Hematopoietic multipotent progenitor cell treated with erythropoietin and hydrocortisone succinate and interleukin-3 and kit ligand, for 6 days (in vitro differentiated cells): ENCODE measurements at places on chromosomes 3 and 15.

- DNase-seq = peak; percentile 70
Measured at GRCh38 chr3:196142202-196142956, 60.5 kb upstream of the TFRC start.

DNA sequence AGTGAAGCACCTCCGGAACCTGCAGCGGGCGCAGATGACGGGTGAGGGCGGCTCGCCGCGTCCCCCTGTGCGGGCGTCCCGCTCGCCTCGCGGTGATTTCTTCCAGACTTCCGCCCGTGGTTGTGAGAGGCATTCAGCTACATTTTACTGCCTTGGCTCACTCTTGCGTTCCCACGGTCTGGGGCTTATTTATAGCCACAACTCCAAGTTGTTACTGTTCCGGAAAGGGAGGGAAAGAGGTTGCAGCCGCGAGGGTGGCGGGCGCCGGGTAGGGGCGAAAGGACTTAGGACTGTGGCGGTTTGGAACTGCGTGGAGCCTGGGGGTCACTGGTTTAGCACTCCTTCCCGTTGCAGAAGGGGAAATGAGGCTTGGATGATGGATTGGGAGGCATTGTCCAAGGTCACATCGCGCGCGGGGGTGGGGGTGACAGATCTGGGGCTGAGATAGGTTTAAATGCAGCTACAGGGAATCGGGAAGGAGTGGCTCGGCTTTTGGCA lies 1.1 kb downstream of the HES1 start:
- DNase-seq = peak; percentile 45

DNA sequence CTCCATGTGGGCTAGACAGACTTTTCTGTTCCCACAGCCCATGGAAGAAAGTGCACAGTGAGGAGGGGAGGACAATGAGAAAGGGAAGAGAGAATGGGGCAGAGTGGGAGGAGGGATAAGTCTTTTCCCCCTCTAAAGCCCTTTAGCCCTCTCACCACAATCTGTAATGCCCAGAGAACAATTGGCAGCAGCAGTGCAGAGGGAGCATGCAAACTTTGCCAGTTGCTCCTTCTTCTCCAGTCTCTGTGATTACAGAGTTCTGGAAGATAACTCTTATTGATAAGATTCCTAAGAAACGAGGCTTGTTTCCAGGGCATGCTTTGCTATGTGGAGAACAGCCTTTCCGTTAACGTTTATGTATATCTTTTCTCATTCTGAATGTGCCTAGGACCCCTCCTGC lies 50.0 kb upstream of the FMN1 start:
- no peak for DNase-seq

DNA sequence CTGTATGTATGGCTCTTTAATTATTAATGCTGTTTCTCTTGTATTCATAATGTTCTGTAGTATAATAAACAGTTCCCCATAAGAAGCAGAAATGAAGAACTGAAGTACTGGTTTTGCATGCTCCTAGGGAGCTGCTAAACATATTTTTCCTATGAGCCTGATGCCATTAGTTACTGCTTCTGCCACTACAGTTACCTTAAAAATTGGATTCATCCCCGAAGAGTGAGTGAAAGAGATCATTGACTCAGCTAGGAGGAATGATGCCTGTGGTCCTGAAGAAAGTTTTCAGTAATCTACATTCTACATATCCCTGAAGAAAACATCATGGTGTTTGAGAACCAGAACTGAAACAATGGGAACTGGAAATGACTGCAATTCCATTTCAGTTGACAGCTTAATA lies 37.1 kb upstream of the ST3GAL6 start:
- DNase-seq = no peak

DNA sequence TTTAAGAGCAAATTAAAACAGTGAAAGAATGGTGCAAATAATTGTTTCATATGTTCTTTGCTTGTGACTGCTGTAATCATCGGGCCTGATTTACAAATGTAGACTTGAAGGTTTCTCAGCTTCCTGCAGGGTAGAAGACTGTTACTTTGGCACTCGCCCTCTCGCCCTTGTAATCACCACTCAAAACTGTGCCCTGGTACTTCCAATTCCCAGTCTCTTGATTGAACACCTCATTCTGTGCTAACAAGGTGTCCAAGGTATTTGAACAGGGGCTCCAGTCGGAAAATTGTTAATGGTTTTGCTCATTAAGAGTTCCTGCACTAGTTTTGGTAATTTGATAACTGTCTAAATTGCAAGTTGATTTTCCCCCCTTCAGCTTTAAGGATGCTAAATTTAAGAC lies 209.5 kb downstream of the ZIC1 start:
- DNase-seq = no peak

GRCh38 chr15:101194546-101195125 lies 57.2 kb downstream of the CHSY1 start:
- peak; percentile 42 for DNase-seq

DNA sequence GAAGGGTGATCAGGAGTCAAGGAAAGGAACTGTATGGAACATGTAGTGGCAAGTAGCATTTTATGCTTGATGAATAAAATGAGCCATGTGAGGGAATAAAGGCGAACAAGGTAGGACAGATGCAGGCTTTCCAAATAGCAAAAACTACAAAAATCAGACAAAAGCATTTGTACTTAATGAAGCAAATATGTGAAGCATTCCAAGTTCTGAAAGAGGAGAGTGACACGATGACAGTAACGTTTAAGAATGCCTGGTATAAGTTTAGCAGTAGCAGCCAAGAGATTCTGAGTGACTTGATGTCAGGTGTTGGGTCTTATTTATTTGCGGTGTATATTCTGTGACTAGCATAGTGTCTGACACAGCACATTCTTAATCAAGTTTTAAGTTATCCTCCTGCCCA lies 408.2 kb upstream of the RASGRP1 start:
- DNase-seq = no peak

GRCh38 chr3:11510356-11510755 lies 133.4 kb downstream of the VGLL4 start:
- no peak for DNase-seq

GRCh38 chr3:26498271-26498670 lies 124.3 kb upstream of the LRRC3B start:
- no peak for DNase-seq

DNA sequence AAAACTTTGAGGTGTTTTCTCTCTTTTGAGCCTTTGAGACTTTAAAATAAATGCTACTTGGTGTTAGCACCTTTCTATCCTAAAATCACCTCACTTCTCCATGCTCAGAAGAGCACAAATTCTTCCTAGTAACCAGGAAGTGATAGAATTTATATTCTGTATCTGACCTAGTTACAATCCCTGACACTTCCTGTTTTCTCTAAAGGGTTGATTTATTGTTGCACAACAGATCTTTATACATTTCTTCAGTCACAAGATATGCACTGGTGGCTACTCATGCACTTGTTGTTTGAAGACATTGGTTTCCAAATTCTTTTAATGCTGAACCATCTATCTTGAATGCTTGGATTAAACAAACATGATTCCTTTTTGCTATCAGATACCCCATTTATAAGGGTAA lies 47.2 kb upstream of the CNTN3 start:
- peak; percentile 1 for DNase-seq

- no peak for DNase-seq
Measured at GRCh38 chr3:16186565-16186964, 12.1 kb downstream of the GALNT15 start.

- DNase-seq = no peak
Measured at GRCh38 chr3:186669378-186670084, 3.7 kb downstream of the HRG start.

GRCh38 chr3:66518644-66519043 lies 17.8 kb upstream of the LRIG1 start:
- DNase-seq = no peak

- peak; percentile 76 for DNase-seq
Measured at GRCh38 chr3:129226374-129226773, 23.0 kb upstream of the COPG1 start.

DNA sequence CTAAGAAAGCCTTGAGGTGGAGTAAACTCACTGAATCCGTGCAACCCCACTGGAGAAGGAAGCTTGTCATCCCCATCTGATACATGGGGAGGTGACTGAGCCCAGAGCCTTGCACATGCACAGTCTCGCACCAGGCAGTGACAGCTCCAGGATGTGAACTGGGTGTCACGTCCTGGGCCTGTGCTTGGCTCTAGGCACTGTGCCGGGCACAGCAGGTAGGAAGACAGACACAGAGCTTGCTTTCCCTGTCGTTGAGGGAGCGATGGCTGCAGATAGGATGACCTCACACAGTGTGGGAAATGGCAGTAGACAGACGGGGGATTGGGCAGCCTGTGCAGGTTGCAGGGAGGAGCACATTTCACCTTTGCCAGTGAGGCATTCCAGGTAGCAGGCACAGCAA lies 12.2 kb upstream of the ATP2B2 start:
- no peak for DNase-seq

- no peak for DNase-seq
Measured at GRCh38 chr3:71944482-71945065, 159.6 kb upstream of the PROK2 start.

- no peak for DNase-seq
Measured at GRCh38 chr3:120410116-120410515, 40.7 kb downstream of the FSTL1 start.

DNA sequence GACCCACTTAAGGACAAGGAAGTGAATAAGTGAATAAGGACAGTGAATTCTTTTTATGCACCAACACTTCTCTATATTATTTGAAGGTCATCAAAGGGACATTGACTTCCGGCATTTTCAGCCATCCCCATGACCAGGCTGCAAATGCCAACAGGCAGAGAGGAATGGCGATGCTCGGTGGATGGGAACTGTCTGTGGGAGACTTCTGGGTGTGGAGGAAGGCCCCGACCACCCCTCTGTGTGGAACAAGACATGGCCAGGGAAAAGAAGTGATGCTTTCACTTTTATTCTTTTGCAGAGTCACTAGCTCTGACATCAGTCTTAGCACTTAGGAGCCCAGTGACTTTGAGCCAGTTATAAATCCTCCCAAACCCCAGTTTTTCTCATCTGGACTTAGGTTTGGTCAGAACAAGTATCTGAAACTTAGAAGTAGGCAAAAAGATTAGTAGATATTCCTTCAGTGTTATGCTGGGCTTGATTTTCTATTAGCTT lies 84.5 kb downstream of the KBTBD8 start:
- no peak for DNase-seq

DNA sequence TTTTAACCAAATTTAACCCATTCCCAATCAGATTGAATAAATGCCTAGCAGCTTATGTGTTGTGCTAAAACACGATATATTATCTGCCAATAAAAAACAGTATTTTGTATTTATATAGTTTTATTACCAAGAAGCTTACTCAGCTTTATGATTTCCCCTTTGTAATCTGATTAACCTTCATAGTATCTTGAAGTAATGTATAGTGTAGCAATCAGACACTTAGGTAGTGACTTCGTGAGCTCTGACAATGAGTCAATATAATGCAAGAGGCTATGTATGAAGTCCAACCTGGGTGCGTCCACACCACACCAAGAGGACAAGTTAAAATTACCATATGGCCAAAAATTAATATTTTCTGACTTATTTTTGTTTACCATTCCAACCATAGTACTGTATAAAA lies 2.1 kb upstream of the CNBP start:
- DNase-seq = peak; percentile 29

DNA sequence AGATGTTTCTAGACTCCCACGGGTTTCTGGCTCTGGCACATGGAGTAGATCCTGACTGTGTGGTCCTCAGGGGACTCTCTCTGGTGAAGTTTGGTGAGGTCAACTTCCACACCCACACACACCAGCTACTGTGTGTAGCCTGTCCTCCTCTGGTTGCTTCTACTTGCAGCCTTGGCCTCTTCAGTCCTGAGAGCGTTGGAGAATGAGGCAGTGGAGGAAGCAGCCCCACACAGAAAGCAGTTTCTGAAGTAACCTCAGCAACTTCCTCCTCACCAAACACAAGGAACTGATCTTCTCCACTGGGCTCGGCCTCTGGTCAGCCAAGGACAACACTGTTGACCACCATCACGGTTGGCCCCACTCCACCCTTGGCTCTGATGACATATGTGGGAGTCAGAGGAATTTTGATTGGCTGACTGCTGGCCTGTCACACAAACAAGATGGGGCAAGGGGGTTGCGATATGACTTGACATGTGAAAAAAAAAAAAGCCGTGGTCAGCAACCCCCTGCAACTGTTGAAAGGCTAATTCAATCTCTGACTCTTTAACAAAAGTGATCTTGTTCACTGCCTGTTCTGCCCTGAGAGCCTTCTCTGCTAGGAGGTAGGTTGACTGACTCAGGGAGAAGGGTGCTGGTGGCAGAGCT lies 19.6 kb downstream of the CD86 start:
- peak; percentile 40 for DNase-seq

DNA sequence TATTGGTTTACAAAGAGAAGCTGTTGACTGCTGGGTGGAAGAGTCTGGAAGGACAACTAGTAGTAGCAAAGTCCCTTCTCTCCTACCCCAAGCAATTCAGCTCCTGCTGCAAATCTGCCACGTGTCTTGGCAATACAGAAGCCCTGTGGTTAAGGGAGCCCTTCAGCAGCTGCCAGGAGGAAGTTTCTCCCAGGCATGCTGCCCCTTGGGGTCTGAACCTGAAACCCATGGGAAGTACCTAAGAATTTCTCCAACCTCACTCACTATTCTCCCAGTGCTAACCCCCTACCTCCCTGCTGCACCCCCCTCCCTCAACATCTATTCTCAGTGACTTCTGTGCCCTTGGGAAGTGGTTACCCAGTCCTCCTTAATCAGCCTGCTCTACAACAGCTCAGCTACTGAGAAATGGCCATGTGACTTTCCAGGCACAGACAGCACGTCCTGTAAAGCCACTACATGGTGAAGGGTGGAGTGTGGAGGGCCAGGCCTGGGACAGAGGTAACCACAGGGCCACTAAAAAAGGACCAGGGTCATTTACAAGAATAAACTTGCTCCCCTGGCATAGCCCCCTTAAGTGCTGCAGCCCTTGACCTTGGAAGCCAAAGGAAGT lies 316.6 kb downstream of the NTRK3 start:
- DNase-seq = no peak
